ENCODE measurements at places on chromosomes 13 and 19.

DNA sequence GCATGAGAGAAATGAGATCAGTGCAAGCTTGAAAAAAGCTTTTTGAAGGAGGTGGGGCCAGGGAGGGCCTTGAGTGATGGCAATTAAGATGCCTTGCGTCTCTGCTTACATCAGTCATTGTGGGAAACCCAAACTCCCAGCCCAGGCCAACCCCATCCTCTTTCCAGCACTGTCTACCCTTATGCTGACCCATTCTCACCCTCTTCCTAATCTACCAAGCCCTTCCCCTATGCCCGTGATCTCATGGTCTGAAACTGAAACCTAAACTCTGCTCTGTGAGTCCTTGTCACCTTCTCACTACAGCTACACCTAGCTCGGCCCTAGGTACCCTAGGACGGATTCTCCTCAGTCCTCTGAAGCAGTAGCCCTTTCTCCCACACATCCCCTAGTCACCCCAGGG lies 36.0 kb upstream of the SERP2 start:
- no peak for DNase-seq

- no peak for DNase-seq
Observed at GRCh38 chr19:14480700-14481079, 5.5 kb upstream of the PTGER1 start.

DNA sequence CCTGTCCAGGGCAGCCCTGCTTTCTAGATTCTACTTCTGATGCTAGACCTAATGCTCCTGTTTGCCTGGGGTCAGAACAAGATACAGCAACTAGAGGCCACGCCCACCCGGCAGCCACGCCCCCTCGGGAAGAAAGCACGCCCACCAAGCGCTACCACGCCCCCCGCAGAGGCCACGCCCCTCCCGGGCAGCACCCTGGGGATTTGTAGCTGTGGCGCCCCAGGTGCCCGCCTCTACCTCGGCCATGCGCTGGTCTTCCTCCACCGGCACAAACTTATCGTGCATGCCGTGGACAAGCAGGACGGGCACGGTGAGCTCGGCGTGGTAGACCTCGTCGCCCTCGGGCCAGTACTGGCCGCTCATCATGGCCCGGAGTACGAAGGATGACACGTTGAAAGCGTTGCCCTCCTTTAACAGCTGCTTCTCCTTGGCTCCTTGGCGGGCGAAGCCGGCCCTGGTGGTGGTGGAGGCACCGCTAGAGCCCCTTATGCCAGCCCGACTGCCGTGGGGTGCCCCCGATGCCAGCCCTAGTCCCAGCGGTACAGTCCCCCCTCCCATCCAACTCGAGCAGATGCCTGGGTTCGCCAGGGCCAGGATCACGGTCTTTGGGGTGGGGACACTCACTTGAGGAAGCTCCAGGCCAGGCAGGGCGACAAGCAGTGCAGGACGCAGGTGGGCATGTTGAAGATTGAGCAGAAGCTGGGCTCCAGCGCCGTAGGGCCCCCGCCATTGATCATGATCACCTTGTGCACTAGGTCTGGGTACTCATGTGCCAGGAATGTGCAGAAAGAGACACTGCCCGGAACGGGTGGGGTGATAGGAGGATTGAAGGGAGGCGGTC lies 9.0 kb downstream of the ABHD8 start:
- DNase-seq: peak; percentile 21

DNA sequence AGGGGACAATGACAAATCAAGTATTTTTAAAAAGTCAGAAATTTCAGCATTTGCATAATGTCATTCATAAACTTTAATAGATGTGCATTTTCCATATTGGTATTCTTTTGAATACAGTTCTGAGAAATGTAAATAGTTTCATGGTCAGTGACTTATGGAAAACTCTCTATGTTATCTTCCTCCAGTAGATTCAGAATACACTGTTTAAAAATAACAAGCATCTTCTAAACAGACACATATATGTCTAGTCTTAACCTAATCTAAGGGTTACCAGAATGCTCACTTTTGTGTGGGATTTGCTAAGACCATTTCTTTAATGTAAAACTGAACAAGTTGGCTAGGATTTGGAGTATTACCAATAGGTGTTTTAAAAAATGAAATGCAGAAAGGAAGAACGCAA lies 119.8 kb upstream of the SGCG start:
- no peak for DNase-seq

- DNase-seq: peak; percentile 100
Observed at GRCh38 chr19:58543826-58544590, at the start of gene TRIM28. Gene TRIM28, plus strand, starts transcription at chr19:58544064. Its CDS starts 694 bp downstream, at chr19:58544758.
